NCI-H1092 treated with DMSO at 0.1 percent for 48 hours (cell line): ENCODE measurements at places on chromosomes 11 and 22.

DNA sequence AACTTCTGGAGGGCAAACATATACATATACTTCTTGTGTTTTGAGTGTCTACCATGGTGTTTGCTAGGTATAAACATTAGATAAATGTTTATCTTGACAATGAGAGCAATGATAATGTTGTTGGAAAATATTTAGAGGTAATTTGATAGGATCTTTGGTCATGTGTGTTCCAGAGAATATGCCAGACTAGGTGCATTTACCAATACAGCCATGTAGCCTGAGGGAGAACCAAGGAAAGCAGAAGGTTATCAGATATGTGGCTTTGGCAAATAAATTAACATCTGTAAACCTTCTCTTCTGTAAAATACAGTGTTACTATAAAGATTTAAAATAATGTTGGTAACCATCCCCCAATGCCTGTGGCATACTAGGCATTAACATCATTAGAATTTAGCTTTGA is 226.8 kb downstream of the C11orf87 start:
- no peak for DNase-seq

DNA sequence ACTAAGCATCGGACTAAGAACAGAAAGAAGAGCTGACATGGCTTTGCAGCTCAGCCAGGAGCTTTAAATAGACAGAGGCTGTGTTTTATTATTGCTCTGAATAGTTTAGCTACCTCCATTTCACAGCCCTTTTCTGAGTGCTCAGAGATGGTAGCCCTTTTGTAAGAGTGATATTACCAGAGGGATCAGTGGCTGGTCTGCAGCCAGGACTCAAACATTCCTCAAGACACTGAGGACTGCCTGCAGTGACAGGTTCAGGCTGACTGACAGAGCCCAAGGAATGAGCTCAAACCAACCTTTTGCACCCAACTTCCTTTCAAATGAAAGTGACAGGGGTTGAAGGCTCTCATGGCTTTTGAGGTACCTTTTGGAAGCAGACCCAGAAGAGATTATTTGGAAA is 189.0 kb downstream of the DDX10 start:
- no peak for DNase-seq

- DNase-seq: peak; percentile 88
Observed at GRCh38 chr11:67288452-67289225, 464 bp upstream of the ANKRD13D start.

- DNase-seq: no peak
Observed at GRCh38 chr11:103097279-103097678, 5.3 kb upstream of the DCUN1D5 start.

DNA sequence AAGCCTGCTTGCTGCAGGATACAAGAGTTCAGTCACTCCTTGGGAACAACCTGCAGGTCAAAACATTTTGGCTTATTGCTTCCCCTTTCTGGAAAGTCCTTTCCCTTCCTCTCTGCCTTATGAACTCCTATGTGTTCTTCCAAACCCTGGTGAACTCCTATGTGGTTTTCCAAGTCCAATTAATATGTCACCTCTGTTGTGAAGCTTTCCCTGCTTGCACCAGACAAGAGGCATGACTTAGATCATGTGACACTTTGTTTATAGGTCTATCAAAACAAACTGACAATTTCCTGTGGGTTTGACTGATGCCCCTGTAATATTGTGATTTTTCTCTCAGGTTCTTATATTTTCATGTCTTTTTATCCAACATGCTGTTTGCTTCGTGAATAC is 64.2 kb downstream of the ENDOD1 start:
- DNase-seq: no peak

DNA sequence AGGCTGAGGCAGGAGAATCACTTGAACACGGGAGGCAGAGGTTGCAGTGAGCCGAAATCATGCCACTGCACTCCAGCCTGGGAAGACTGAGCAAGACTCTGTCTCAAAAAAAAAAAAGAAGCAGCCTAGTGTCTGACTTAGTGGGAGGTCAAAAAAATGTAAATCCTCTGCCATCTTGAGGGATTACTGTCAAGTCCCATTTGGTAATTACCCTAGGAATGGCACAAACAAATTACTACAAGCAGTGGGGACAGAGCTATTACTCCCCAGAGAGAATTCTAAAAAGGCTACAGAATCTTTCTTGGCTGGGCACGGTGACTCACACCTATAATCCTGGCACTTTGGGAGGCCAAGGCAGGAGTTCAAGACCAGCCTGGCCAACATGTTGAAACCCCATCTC is 3.8 kb downstream of the SERPING1 start:
- no peak for DNase-seq

DNA sequence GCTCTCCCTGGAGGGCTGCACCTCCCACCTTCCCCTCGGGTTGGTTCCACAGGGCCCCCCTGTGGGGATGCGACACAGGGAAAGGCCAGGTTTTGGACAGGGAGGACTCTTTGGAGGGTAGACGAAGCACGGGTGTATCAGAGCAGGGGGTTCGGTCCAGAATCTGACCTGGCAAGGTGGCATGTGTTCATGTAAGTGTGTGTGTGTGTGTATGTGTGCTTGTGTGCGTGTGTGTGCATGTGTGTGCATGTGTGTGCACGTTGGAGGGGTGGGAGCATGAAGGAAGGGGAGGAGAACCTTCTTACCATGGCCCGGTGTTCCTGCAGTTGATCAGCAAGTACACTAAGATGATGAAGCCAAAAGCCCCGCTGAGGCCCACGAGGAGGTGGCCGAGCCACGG is 14.7 kb downstream of the IL2RB start:
- DNase-seq: no peak

DNA sequence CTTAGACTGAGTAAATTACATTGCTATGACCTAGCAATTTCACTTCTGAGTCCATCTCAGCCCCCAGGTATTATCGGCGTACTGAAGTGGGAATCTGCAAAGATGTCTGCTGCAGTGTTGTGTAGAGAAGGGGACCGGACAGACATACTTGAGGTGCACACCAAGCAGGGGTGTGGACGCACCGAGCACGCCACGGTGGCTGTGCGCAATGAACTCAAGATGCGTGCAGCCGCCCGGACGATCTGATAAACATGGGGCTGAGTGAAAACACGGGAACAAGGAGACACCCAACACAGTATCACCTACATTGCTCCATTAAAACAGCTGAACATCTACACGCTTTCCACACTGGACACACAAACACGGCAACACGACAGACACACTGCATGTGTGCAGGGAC is 454.3 kb downstream of the OPCML start:
- DNase-seq: no peak

DNA sequence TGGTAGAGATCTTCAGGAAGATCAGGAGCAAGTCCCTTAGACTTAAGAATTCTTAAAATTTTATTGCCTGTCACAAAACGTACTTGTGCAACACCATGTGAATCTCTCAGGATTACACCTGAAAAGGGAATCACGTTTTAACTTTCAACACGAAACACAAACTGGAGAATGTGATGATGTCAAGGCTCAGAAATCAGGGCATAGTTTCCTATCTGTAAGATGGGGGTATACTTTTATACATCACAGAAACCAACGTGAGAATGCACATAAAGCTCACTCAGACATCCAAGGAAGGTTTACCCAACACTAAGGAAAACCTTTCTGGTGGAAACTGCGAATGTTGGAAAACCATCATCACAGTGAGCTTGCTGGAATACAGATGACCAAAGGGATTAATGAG is 2.0 kb downstream of the RPS13 start:
- no peak for DNase-seq

DNA sequence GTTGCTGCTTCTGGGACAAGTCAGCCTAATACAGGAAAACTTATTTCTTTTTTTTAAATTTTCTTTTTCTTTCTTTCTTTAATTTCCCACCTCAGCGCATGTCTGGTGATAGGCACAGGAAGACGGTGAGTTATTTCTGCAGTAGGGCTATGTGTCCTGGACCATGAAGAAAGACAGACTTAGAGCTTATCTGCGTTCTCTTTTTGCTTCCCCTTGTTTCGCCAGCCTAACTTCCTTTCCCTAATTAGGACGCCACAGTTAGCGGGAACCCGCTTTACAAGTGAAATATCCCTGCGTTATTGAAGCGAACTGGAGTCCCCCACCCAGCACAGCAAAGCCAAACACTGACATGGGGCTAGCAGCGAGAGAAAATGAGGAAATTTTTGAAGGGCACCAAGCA is 8.6 kb downstream of the OR6M1 start:
- no peak for DNase-seq
